Forelimb muscle (tissue), 1 donor: ENCODE measurements at places on chromosomes 1 and 21.

GRCh38 chr1:241240069-241240468 lies 116.9 kb downstream of the RGS7 start:
- no peak for DNase-seq

- no peak for DNase-seq
Measured at GRCh38 chr1:178189814-178190213, 95.9 kb downstream of the RASAL2 start.

DNA sequence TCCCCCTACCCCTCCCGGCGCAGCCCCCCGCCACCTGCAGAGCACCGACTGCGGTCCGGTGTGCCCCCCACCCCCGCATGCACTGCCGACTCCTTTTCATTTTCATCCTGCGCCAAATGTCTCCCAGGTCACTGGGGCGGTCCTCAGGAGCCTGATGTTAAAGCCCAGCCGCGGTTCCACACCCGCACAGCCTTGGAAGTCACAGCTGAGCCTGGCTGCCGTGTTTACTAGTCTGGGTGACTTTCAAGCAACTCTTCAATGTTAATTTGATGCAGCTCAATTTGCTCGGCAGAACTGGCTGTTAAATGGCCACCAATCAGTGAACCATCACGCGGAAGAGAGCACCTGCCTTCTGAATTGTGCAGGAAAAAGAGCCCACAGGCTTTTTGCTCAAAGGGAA lies 27.2 kb downstream of the THAP3 start:
- DNase-seq = no peak

DNA sequence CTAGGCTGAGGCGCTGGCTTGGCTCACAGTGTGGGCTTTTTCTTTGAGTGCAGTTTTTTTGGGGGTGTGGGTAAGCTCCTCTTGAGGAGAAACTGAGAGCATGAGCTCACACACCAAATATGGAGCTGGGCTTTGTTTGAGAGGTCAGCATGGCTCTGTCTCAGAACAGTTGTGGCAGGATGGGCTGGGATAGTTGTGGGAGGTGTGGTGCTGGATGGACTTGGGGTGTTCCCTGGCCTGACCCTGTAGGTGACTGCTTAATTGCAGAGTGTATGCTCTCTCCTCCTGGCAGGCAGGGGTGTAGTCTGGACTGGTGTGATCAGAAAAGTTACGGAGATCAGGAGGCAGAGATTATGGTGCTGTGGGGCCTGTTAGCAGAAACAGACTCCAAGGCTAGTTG lies 64.3 kb upstream of the PGBD5 start:
- no peak for DNase-seq

DNA sequence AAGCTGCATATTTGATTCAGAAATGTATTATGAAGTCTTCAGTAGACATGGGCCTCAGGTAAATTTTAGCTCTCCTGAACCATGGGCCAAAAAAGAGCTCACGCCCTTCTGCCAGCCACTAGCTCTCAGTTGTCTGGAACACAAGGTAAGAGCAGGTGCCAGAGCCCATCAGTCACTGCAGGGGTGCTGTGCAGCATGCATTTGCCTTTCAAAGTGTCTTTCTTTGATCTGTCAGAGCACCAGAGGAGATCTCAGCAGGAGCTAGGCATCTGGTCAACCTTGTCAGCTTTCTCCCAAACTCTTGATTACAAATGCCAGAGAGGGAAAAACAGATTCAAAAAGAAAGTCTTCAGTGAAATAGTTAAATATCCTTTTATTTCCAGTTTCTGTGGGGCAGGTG lies 332.3 kb downstream of the COL11A1 start:
- no peak for DNase-seq

DNA sequence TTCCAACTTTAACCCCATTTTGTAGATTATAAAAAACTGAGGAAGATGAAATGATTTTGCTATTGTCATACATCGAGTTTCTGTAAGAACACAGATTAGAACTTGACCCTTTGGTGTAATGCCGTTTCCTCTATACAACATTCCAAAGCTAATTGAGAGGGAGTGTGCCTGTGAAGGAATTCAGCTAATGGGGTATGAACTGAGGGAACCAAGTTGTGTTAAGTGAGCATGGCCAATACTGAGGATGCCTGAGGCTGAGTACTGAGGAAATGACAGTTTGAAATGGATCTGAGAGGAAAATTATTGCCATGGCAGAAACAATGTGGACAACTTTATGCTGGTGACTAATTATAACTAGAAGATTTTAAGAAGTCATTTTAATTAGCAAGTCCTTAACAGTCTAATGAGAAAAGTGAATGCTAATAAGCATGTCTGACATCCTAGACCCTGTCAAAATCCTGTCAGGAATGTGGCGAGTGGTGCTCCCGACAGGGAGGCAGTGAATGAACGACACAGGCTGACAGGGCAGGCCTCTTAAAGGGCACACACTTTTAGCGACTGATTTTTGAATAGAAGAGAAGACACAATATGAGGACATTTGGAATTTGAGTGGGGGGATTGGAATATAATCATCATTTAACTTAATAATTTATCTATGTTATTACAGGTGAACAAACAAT lies 262.5 kb downstream of the HLX start:
- no peak for DNase-seq

DNA sequence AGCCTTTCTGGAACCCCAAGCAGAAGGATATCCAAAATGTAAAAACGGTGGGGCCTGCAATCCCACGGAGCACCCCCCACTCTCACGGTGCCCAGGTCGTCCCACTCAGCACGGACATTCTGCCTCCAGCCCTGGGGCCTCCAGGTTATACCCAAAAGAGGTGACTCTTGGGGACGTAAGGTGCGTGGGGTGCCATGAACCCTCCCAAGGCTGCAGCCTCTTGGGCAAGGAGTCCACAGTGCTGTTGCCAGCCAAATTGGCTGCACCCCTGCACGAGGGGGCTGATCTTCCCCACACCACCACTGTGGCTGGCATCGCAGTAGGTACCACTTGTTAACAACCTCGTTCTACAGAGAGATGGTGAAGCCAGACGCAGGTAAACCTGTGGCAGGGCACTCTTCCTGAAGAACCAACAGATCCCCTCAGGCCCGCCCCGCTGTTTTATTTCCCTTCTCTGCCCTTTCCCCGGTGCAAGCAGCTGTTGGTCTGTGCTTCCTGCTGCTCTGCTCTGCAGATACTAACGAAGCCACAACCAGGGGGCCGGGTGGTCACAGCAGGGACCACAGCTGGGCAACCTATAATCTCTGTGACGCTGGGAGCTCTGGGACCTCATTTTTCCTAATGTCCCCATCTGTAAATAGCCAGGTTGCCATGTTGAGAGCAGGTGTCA lies 8.7 kb downstream of the TFF3 start:
- DNase-seq = no peak

GRCh38 chr1:29668551-29669157 lies 432.3 kb downstream of the PTPRU start:
- DNase-seq = no peak

DNA sequence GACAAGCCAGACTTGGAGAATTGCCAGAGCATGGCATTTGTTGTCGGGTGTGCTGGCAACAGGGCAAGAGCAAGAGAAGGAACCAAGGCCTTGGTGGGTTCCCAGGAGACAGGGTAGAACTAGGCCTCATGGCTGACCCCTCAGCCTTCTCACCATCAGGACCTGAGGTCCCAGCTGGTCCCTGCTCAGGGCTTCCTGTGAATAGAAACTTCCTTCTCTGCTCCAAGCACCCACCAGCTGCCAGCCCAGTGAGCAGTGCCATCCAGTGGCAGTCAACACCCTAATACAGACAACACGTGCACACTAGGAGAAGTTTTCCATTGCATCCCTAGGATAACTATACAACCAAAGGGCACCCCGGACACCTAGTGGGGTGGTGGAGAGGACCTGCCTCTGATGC lies 22.8 kb downstream of the S100A6 start:
- no peak for DNase-seq

DNA sequence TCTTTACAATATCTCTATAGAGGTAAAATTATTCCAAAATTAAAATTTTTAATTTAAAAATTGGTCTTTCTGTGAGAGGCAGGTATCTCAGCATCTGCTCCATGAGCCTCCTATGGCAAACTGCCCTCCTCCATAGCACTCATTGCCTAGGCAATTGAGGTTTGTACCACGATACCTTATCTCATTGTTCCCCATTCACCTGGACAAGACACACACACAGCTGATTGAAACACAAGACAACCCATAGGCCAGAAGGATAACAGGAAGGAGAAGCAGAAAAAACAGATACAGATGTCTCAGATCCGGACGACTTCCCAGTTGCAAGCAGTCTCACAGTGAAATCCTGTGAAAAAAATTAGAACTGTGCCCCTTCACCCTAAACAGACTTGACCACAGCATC lies 24.3 kb downstream of the RHBDL2 start:
- no peak for DNase-seq

- no peak for DNase-seq
Measured at GRCh38 chr1:173342736-173343135, 134.4 kb upstream of the PRDX6 start.

GRCh38 chr1:115089420-115090185 lies at the start of gene TSPAN2:
TSPAN2 (minus strand) TSS chr1:115089503; CDS start chr1:115089432, 71 bp downstream.
- no peak for DNase-seq

- no peak for DNase-seq
Measured at GRCh38 chr1:54453022-54453421, 46.8 kb upstream of the SSBP3 start.

DNA sequence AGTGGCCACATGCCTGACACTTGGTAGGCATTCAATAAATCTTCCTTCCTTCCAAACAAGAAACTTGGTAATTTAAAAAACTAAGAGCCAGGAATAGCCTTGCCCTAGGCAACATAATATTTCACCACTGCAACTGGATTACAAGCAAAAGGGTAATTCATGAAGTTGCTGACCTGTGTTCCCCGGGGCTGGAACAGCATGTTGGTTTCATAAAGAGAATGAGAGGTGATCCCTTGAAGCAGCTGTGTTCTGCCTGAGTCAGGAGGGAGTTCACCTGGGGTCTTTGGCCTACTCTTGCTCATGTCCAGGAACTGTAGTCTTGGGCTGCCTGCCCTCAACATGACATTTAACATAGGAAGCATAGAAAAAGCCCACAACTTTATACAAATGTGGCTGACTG lies 329.0 kb upstream of the DAB1 start:
- no peak for DNase-seq

DNA sequence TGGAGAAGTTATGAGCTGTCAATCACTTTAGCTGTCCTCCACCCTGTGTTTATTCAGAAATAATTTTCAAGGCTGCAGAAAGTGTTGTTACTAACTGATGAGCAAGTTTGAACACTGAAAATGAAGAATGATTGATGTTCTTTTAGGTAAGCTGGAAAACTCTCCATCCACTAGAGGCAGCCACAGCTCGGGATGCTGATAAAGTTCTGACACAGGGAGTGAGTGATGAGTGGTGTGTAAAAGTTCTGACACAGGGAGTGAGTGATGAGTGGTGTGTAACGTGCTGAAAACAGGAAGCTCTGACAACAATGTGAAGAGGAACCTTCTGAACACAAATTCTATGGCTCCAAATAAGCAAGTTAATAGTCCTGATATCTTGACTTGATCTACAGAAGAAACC lies 197.5 kb upstream of the PTBP2 start:
- no peak for DNase-seq

GRCh38 chr1:970242-970972 lies 4.1 kb downstream of the PLEKHN1 start:
- no peak for DNase-seq

GRCh38 chr1:47772960-47773682 lies 224.1 kb downstream of the TRABD2B start:
- no peak for DNase-seq

GRCh38 chr1:111603979-111604378 lies 15.6 kb upstream of the RAP1A start:
- DNase-seq = no peak

DNA sequence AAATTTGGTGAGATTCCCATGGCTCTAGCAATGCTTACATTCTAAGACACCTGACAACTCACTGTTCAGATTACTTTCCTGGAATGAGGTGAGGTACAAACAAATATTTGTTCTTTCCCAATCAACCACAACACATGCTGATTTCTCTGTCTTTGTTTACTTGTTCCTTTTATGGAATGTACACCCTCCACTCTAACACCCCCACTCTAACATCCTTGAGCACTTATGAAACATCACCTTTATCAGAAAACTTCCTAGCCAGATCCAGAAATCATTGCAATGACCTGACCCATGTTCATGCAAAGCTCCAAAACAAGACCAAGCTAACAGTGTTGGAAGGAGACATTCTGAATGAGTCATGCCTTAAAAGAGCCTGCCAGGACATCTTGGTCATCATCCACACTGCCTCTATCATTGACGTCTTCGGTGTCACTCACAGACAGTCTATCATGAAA lies 35.5 kb downstream of the HSD3B1 start:
- no peak for DNase-seq

- DNase-seq = no peak
Measured at GRCh38 chr1:228216371-228217320, 8.8 kb downstream of the OBSCN start.

DNA sequence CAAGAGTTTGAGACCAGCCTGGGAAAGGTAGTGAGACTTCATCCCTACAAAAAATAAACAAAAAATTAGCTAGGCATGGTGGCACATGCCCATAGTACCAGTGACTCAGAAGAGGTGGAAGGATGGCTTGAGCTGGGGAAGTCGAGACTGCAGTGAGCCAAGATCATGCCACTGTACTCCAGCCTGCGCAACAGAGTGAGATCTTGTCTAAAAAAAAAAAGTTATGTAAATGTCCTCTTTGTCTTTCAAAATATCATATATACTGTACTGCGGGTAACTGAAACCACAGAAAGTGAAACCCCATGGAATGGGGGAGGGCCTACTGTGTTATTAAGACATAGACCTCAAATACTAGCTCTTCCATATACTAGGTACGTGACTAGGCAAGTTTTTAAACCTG lies 20.8 kb downstream of the ACADM start:
- DNase-seq = no peak

DNA sequence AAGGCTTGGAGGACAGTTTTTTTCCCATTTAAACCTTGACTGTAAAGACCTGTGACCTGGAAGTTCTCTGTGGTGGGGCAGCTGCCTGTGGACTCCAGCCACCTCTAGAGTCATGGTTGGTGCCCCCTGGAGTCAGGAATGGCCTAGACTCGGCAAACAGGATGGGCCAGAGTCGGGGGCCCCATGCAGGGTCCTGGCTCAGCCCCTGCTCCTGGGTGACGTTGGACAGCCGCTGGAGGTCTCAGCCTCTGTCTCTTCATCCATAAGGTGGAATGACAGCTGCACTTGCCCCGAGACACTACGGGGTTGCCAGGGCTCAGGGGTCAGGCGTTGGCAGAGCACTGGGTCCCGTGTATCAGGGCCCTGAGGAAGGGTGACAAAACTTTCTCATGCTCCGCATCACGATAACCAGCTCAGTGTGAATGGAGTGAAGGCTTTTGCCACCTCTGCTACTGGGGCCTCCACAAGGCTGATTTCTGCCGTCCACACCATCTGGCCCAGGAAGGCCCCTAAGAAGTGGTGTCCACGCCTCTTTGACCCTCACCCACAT lies 58.5 kb upstream of the TTC34 start:
- no peak for DNase-seq

GRCh38 chr1:72547412-72547811 lies 265.1 kb upstream of the NEGR1 start:
- DNase-seq = no peak

- no peak for DNase-seq
Measured at GRCh38 chr21:20852866-20853265, 145.3 kb upstream of the NCAM2 start.

- no peak for DNase-seq
Measured at GRCh38 chr1:64234714-64235113, 31.3 kb downstream of the UBE2U start.

- DNase-seq = no peak
Measured at GRCh38 chr1:41672173-41672572, 187.7 kb upstream of the EDN2 start.
